ENCODE measurements at places on chromosomes 3 and 15.

GRCh38 chr3:122021811-122022401 is at the start of gene ILDR1:
ILDR1 (minus strand) TSS chr3:122022247; CDS start chr3:122022077, 170 bp downstream.
- DNase-seq, result no peak

DNA sequence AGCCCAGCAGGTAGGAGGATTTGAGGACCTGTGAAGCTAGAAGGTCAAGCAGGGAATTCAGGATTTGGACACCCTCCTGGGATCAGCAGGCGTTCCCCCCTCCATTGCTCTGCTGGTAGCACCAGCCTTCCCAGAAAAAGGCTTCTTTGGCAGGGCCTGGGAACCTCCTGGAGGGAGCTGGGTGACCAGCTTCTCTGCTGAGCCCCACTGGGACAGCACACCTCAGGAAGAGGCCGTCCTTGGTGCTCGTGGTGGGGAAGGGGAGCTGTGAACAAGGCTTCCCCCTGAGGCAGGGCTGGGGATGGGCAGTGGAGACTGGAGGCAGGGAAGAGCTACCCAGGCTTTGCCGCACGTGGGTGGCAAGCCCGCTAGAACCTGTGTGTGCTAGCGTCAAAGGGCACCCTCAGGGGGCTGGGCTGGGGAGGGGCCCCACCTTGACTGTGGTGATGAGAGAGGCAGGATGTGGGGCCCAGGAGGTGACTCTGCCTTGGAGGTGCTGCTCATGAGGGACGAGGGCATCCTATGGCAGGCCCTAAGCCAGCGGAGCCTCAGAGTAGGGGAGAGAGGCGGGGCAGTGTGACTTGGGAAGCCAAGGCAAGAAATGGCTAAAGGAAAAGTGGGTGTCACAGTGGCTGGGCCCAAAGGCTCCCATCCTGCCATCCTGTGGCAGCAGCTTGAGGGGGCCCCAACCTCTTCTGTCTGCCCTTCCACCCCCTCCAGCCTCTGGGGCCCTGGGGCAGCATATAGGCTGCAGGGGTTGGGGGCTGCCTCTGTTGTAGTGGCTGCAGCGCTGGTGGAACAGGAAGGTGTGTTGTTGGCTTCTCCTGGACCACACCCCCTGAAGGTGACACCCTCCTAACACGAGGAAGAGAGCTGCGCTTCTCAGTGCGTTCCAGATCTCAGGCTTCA is 20.7 kb downstream of the KLF13 start:
- DNase-seq, result peak; percentile 80

- DNase-seq, result no peak
These were observed 24.0 kb downstream of the PLSCR5 start for GRCh38 chr3:146581080-146581601.

DNA sequence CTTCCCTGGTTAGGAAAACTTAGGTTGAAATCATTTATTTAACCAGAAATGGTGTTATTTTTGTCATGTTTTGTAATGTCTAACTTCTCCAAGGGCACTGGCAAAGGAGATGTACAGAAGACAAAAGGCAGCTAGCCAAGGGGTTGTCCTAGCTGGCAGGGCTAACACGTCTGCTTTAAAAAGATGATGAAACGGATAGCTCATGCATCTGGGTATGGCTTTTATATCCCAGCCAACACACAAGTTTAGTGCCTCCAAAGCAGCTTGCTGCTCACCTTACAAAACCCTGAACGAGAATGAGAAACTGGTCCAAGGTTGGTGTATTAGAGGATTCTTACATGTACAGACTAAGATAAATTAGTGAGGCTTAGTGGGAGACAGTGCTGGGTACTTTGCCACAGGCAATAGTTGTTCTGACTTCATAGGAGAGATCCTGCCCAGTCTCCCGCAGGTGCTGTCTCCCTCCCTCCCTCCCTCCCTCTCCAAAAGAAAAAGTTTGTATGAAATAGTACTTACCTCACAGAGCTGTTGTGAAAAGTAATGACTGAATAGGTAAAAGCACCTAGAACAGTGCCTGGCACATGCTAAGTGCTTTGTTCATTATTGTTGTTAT is 47.8 kb downstream of the KCNMB2 start:
- no peak for DNase-seq

DNA sequence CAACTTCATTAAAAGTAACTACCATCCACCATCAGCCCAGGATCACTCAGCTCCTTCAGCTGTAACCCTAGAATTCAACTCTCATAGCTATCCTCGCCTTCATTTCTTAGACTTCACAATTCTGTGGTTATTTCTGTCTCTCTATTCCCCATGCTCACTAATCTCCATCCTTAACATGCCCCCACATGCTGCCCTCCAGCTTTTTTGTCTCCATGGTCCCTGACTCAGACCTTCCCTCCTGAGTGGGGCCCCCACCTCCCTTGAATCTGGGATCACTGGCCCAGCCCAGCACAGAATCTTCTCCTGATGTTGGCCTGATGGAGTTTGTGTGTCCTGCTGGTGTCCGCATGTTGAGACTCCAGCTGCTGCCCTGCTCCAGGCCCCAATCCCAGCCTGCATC is 41.7 kb downstream of the CHST14 start:
- DNase-seq, result no peak

- peak; percentile 48 for DNase-seq
These were observed 376 bp downstream of the KPNA4 start for GRCh38 chr3:160564949-160565441.

GRCh38 chr3:150898046-150898754 is 7.0 kb downstream of the MINDY4B start:
- no peak for DNase-seq

DNA sequence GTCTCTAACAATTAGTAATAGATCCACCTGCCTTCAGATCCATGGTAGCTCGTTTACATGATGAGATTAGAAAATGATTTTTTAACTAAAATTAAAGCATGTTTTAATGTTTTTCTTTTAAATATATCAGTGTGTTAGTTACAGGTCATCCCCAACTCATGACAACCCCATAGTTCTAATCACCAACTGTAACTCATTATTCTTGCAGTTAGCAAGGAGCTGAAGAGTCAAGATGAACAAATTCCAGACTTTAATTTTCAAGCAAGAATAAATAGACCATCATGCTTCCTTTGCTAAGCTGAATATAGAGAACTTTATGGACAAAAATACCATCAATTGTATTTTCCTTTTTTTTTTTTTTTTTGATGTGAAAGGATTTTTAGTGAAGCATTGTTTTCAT is 101.1 kb downstream of the TOP2B start:
- DNase-seq, result no peak

DNA sequence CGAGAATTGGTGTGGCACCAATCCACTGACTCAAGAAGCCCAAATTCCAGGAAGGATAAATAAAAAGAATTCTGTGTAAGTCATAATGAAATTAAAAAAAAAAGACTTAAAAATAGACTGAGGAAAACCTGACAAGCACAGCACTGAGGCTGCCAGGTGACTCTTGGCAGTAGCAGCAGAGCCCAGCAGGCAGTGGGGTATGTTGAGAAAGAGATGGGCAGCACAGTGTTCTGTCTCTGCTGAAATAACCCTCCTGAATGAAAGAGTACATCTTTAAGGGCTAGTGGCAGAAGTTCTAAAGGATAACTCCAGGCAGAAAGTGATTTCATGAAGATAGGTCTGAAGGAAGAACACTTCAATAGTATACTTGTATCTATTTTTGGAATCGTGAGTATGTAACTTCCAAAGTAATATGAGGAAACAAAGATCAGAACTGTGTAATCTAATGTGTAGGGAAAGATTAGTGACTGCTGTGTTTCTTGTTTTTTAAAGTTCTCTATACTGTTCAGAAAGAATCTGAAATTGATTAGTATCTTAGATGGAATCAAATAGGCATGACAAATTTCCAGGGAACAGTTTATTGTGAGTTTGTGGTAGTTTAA is 75.9 kb downstream of the RAB7A start:
- DNase-seq, result no peak

DNA sequence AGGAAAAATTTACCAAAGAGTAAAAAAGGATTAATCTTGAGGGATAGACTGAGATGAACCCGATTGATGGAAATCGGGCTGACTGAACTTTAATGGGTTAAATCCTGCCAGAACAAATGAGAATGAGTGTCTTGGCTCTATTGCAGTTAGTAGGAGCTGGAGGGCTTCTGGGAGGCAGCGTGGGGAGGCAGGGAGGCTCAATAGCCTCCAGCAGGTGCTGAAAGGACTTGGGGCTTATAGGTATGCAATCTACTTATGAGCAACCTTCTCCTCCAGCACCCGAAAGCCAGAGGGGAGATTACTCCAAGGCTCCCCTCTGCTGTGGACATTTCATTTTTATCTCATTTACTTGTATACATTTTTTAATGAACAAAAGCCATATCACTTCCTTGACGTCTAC is 1.0 kb upstream of the CRYBG3 start:
- no peak for DNase-seq

DNA sequence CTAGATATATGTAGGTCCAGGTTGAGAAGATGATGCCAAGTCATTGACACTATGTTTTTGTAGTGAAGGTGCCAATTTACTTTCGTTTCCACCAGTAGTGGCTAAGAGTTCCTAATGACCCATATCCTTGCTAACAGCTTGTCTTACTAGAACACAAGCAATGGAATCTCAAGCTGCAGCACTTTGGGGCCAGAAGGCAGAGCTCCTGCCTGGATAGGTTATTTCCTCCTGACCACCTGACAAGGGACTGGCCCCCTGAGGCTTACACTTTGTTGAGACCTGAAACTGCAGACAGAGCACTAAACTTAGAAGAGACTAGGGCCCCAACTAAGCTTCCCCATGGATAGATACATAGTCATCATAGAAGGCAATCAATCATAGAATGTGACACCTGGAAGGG is 11.7 kb downstream of the ONECUT1 start:
- DNase-seq, result no peak

- DNase-seq, result no peak
These were observed 1.6 kb downstream of the RAB8B start for GRCh38 chr15:63190769-63191649.

GRCh38 chr3:168139947-168140346 is 44.2 kb upstream of the GOLIM4 start:
- no peak for DNase-seq

GRCh38 chr3:140023616-140024530 is 88.9 kb downstream of the CLSTN2 start:
- no peak for DNase-seq

- no peak for DNase-seq
These were observed 99.6 kb downstream of the FNDC3B start for GRCh38 chr3:172138792-172139507.

Measured in stimulated activated CD8-positive, alpha-beta memory T cell treated with anti-CD3 and anti-CD28 coated beads, Interleukin-4, amount 100 ng/mL, for 24 hours (primary cell).